ENCODE measurements at places on chromosomes 6 and 20.

DNA sequence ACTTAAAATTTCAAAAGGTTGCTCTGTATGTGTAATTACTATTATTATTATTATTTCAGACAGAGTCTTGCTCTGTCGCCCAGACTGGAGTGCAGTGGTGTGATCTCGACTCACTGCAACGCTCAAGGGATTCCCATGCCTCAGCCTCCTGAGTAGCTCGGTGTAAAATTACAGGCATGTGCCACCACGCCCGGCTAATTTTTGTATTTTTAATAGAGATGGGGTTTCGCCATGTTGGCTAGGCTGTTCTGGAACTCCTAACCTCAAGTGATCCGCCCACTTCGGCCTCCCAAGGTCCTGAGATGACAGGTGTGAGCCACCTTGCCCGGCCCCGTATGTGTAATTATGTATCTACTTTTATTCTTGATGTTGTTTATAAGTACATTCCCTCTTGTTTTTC, 65.3 kb upstream of the ZNF217 start:
- no peak for DNase-seq

DNA sequence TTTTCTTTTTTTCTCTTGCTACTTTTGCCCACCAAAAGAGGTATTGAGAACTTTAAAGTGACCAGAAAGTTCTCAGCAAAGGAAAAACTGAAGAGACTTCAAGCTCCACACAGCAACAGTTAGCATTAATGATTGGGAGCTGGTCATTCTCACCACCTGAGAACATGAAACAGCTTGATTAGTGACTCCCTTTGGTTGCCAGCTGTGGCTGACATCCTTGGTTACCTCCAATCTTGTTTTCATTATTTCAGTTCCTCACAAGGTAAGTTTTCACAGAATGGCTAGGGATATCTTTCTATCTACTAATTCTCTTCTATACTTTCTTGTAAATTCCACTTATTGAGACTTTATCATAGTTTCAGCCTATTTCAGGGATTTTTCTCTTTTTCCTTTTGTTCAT, 427.9 kb downstream of the QKI start:
- no peak for DNase-seq

- no peak for DNase-seq
Measured at GRCh38 chr6:105780146-105780860, 305.8 kb upstream of the PRDM1 start.

- no peak for DNase-seq
Measured at GRCh38 chr6:70257768-70258273, 45.1 kb downstream of the COL9A1 start.

GRCh38 chr20:38885357-38885756, 40.9 kb upstream of the FAM83D start:
- no peak for DNase-seq

Measured in CD8-positive, alpha-beta T cell (primary cell).